ENCODE measurements at places on chromosomes 1 and 21.

DNA sequence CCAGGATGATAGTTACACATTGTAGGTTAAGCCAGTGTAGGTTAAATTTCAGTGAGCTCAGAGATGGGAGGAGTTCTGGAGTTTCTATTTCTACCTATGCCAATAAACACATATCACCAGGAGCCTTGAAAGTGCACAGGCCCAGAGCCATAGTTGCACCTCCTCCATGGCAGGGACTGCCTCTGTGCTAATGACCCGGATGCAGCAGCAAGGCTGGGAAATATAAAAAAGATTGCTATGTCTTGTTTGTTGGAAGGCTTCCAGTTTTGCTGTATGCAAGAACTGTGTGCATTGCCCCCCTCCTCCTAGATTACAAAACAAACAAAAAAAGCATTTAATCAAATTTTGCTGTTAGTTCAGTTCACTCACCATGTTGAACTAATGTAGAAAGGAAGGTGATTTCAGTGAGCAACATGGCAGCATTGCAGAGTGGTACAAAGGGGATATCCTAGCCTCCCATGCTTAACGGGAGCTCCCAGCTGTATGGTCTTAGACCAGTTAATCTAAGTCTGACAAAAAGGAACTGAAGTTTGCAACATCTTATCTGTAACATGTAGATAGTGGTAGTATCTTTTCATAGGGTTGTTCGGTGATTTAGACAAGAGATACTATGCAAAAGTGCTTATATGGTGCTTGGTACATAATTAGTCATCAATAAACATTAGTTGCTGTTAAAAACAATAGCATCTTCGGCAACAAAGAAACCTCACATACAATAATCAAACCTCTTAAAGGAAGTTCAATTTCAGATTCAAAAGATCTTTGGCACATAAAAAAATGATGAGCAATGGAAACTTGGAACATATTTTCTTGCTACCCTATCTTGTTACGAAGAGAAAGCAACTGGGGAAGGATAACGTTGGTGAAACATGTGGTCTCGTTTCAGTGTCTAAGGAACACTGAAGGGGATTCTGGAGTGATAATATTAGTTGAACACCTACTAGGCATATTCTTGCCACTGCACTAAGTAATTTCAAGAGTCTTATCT lies 309.5 kb downstream of the ASTN1 start:
- DNase-seq = no peak

DNA sequence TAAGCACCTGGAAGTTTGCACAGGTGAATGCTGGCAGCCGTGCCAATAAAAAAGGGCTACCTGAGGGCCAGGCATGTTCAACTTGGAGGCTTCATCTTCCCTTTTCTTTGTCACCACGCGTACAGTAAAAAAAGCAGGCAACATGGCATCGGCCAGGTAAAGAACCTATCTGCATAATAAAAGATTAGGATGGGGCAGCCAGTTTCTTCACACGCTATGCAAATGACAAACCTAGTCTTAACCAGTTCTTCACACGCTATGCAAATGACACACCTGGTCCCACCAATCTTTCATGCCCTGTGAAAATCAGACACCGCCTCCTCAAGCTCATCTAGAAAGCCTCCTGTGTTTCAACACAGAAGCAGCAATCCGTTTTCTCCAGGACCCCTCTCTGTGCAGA lies 413.4 kb downstream of the HLX start:
- no peak for DNase-seq

DNA sequence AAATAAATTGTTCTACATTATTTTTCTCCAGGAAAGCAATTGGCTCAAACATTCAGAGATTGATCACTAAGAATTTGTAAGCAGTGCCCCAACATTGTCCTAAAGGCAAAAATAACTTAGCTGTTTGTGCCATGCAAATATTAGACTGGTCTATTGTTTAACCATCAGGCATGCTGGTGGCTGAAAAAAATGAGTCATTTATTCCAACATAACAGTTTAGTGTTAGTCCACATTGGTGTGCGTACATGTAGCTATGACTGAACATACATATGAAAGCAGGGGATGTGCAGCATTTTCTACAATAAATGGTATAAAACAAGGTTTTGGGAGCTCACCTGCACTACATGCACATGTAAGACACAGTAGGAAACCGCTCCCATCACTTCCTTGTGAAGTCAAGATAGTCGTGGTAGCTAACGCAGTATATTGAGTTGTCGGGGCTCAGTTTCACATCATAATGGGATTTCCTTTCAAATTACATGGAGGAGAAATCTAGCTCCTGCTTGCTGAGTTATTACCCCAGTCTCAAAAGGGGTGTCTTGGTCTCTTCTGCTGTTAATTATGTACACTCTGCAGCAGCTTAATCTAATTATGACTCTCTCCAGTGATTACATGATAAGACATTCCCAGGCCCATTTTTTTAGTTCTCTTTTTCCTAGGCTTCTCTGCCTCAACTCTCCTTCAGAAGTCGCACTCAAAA lies 199.4 kb downstream of the LYPLAL1 start:
- DNase-seq = no peak

- no peak for DNase-seq
Observed at GRCh38 chr1:114618606-114619005, 37.2 kb upstream of the BCAS2 start.

DNA sequence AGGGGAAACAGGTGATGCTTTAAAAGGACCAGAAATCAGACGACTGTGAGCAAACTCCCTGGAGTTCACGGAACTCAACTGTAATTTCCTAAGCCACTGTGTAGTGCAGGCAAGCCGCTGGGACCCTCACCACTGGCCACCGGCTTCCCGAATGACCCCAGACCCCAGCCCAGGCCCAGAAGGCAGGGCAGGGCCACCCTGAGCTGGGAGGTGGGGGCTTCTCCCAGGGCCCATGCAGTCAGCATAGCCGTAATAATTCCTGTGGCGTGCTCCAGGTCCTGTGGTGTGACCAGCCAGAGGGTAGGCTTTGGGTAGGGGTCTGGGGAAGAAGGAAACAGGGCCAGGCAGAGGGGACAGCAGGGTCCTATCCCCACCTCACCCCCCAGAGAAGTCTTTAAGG lies 3.5 kb upstream of the ARF1 start:
- no peak for DNase-seq

DNA sequence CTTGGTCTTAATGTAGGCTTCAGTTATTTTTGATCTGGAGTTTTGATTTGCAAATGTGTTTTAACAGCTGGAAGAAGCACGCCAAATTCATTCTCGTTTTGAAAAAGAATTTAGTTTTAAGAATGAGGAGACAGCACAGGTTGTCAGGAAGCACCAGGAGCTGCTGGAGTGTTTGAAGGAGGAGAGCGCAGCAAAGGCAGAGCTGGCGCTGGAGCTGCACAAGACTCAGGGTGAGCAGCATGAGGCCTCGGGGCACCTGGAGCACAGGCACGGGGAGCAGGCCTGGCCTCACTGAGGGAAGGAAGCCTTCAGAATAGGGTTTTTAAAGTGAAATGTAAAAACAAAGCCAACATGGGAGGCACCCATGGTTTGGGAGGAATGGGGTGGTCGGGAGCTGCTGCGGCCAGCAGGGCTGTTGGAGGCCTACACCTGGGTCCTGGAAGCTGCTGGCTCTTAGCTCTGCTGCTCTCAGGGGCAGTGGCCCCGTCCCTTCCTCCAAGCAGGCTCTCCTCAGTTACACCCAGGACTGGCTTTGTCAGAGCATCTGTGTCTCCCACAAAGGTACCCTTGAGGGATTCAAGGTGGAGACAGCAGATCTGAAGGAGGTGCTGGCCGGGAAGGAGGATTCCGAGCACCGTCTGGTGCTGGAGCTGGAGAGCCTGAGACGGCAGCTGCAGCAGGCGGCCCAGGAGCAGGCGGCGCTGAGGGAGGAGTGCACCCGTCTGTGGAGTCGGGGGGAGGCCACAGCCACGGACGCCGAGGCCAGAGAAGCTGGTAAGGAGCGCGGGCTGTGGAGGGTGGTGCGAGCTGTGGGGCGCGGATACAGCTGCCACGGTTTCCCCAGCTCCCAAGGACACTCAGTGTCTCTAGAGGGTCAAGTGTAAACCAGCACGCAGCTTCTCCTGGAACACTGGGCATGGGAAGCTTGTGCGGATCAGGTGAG lies 66.9 kb downstream of the PCNT start:
- DNase-seq = no peak

DNA sequence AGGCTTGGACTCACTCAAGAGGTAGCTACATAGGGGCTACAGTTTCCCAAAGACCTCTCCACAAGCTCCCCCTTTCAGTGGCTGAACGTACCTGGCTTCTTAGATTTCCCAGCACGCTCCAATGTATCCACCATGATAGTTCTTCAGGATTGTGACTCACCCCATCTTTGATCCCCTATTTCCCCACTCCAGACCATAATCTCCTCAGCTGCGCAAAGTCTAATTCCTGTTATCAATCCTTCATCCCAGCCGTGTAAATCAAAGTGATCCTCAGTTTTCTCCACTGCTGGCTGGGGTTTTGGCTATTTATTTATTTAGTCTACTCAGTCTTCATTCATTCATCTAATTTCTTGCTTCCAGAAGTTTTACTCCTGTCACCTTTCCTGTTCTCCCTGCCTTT lies 13.1 kb upstream of the CTPS1 start:
- no peak for DNase-seq

DNA sequence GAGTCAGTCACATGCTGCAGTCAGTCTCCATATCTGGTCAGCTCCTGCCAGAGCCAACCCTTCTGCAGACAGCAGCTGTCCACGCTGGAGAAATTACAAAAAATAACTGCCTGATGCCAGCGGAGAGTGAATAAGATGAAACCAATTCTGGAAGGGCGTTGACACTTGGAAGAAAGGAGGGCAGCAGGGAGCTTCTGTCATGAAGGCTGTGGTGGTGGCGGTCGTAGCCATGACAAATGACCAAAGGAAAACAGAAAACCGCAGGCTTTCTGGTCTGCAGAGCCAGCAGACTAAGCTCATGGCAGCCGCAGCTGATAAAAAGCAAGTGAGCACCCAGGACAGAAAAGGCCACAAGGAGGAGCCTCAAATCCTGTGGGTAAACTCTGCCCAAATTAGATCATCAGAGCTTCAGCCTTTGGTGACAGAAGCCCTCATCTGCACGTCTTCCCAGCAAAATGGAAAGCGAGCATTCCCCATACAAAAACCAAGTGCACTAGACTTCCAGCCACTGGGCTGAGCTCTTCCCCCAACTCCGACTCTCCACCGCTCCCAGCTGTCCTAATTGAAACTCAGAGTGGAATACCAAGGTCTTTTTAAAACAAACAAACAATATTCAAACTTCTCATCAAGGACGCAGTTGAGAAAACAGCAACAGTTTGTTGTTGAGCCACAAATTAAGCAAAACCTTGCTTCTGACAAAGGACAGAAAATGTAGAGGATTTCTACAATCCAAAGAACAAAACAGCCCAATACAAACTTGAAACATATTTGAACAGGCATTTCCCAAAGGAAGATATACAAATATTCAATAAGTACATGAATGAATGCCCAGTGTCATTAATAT lies 28.7 kb downstream of the RSPH1 start:
- DNase-seq = no peak

DNA sequence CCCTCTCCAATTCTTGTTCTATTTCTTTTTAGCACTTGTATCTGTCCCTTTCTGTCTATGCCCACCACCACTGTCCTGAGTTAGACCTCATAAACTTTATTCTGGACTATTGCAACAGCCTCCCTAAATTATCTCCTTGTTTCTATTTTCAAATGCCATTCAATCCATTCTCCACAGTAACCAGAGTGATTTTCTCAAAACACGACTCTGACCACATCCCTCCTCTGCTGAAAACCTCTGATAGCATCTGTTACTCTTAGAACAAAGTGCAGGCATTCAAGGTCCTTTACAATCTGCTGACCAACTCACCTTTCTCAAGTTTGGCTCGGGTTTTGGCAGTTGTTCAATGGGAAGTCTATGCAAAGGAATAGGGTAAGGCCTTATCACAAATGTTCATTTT lies 22.8 kb upstream of the GPX7 start:
- DNase-seq = no peak

DNA sequence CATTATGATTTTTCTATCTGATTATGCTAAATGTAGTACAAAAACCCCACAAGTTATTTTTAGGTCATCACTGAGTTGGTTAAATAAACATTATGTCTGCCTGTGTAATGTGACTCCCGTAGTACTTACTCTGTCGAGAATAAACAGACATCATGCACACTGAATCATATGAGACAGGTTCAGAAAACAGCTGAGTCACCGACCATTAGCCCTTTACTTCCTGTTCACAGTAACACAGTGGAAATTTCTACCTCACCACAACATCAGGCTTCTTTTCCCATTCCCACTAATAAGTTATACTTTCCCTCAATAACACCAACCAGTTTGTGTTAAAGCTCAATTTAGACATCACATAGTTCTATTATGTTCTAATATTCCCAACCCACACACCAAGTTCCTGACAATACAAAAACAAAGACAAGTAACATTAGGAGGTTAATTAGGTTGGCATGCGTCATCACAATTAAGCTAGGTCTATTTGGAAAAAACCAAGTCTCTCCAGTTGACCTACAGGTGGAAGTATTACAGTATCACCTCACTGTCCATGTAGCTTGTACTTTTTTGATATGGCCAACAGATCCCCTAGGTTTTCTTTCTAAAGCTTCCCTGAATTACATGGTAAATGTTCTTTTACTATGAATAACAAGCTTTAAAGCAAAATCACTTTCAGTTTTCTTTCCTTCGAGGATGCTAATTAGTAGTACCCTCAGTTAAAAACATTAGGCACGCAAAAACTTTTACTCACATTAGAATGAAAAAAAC lies 154.2 kb downstream of the EIF4G3 start:
- DNase-seq = peak; percentile 89

- no peak for DNase-seq
Observed at GRCh38 chr1:228142155-228142691, 2.1 kb downstream of the GUK1 start.

- no peak for DNase-seq
Observed at GRCh38 chr1:5427026-5427613, 565.1 kb downstream of the NPHP4 start.

GRCh38 chr1:78005755-78006154 lies 1.0 kb downstream of the DNAJB4 start:
- peak; percentile 85 for DNase-seq

GRCh38 chr1:165364568-165365133 lies 8.1 kb upstream of the LMX1A start:
- DNase-seq = no peak

DNA sequence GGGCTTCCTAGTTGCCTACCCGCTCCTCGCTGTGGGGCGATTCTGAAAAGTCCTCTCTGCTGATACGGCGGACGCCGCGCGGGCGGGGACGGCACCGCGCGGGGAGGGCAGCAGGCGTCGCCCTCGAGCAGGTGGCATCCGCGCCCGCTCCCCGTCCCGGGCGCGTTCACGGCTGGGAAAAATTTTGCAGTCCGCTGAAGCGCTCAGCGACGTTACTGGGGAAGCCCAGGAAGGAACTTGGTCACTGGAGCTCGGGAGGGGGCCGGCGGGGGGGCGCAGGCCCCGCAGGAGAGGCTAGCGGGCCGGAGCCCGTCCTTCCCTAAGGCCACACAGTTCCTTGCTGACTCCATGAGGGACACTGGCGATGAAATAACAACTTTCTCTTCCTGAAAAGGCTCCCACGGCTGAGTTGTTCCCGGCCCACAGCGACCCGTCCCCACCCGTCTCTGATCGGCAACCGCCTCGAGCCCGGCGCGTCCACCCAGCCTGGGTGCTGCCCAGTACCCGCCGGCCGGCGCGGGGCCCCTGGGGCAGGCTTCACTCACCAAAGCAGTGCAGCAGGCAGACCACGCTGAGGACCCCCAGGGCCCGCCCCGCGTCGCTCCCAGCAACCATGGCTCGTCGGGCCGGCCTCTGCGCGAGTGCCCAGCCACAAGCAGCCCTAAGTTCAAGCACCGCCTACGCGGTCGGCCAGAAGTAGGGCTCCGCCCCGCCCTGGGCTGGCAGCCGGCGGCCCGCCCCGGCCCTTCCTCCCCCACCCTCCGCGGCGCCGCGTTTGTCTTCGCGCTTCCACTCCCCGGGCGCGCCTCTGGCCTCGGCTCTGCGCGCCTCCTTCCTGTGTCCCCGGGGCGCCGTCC lies at the start of gene CD58:
Gene CD58 (minus strand): TSS at position 669 of the 857 bp plus-strand sequence. CDS start 54 bp downstream, at position 615.
- peak; percentile 43 for DNase-seq

GRCh38 chr1:61183471-61184039 lies 101.2 kb downstream of the NFIA start:
- DNase-seq = no peak
